ENCODE measurements at places on chromosomes 6 and 20.

DNA sequence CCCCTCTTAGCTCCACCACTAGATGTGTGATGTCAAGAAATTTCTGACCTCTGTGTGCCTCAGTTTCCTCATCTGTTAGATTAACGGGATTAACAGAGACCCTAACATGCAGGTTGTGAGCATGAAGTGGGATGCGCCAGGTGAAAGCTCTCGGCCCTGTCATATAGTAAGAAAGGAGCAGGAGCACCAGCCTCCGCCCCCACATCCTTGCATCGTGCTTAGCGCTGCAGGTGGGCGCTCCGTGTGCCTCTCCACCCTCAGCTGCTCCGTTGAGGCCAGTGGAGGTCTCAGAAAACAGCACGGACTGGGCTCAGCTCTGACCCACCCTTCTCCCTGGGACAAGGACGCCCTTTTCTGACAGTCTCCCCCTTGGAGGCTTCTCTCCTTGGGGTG, 63.4 kb downstream of the TCP11 start:
- DNase-seq = no peak

DNA sequence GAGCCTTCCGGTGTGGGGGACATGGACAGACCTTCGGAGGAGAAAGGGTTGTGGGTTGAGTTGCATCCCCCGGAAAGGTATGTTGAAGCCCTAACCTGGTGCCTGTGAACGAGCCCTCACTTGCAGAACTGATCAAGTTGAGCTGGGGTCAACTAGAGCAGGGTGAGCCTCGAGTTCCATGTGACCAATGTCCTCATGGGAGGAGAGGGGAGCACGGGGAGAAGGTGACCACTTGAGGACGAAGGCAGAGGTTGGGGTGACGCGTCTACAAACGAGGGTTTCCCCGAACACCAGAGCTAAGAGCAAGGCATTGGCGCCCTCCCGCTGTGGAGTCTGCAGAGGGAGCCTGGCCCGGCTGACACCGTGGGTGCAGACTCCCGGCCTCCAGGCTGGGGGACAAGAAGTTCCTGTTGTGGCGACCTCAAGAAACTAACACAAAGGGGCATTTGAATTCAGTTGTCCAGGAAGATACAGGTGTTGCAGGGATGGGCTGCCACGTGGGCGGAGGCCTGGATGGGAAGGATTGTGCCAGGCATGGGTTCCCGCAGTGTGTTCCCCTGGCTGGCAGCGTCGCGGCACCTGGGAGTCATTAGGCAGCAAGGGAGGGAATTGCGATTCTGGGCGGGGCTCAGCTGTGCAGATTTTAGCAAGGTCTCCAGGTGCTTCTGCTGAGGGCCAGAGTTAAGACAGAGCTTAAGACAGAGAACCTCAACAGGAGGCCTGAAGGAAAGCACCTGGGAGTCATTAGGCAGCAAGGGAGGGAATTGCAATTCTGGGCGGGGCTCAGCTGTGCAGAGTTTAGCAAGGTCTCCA, 20.4 kb upstream of the UNC93A start:
- DNase-seq = no peak

DNA sequence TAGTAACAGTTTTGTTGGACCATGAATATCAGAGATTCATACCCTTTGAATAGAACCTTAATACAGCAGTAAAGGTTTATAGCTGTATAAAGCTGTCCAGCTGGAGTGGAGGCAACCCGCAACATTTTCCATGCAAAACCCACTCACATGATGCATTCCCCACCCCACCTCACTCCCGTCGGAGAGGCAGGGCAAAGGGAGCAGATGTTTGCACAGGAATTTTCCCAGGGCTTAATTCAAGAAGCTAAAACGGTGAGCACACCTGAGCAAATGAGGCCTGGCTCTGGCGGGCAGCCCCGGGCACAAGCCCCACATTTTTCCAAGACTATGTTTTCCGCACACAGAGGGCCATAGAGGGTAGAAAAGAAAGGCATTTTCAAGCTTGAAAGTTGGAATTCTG, 191.7 kb downstream of the FOXC1 start:
- no peak for DNase-seq

DNA sequence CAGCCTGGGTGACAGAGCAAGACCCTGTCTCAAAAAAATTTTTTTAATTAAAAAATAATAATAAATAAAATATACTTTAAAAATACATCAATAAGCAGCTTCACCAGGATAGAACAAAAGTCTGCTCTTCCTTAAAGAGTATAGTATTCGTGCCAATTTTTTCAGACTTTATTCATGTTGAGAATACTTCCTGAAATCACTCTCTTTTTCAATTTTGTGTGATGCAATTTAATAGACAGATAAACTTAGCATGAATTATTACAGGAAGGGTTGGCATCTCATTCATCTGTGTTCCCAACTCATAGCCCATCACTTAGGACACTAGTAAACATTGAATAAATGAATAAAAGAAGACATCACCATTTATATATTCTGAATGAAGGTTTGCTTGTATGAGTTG, 52.4 kb downstream of the IPCEF1 start:
- DNase-seq = no peak

DNA sequence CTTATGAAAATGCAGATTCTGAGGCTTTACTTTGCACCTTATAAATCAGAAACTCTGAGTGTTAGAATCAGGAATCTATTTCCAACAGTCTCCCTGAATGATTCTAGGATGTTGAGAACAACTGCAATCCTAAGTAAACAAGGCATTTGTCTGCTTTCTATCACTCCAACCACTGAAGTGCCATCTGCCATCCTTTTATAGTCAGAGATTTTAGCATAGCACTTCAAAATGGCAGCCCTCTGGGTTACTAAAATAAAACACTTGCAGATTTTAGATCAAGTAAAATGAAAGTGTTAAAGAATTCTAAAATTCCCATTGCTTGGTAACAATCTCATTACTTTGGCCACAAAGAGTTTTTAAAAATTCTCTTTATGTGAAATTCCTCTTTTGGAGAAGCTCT, 258.9 kb downstream of the CD109 start:
- no peak for DNase-seq

DNA sequence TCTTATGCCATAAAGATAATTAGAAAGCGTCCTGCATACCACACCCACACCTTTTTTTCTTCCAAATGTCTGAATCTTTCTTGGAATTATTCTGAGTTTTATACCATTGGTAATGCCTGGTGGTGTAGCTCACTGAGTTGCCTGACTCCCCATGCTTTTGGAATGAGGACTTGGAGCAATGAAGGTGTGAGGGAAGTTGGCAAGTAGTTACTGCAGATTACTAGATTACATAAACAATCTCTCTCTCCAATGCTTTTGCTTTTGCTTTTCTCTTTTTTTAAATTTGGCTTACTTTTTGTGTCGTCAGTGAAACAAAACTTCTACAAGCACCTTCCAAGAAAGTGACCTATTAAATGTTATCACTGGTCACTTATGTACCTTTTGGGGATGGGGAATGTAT, 406.1 kb upstream of the SOX4 start:
- DNase-seq = no peak

- DNase-seq = no peak
These were observed 9.9 kb upstream of the CLIC5 start for GRCh38 chr6:46025573-46025972.

DNA sequence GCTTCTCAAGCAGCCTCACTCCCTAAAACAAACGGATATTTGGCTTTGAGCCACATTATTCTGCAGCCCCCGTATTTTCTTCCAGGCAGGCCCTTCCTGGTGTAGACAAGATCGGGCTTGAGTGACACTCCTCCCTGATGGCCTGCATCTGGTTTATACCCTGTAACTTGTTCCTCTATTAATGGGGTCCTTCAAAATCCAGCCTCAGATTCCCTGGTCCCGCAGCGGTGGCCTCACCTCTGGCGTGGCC, 375 bp upstream of the TMEM14C start:
- no peak for DNase-seq

GRCh38 chr6:169165561-169166300, 87.9 kb downstream of the THBS2 start:
- no peak for DNase-seq

DNA sequence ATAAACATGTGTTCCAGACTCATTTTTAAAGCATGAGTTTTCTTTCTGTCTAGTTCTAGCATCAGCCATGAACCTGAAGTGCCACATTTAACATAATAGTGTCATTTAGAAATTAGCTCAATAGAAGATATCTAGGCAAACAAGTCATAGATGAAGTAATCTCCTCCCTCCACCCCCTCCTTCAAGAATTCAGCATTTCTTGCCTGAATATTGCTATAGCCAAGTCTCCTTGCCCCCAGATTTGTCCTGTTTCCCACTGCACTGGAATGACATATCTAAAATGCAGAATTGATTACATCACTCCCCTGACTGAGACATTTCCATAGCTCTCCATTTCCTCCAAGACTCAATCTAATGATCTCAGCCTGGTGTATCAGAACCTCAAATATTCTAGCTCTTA, 134.9 kb upstream of the BACH2 start:
- no peak for DNase-seq

DNA sequence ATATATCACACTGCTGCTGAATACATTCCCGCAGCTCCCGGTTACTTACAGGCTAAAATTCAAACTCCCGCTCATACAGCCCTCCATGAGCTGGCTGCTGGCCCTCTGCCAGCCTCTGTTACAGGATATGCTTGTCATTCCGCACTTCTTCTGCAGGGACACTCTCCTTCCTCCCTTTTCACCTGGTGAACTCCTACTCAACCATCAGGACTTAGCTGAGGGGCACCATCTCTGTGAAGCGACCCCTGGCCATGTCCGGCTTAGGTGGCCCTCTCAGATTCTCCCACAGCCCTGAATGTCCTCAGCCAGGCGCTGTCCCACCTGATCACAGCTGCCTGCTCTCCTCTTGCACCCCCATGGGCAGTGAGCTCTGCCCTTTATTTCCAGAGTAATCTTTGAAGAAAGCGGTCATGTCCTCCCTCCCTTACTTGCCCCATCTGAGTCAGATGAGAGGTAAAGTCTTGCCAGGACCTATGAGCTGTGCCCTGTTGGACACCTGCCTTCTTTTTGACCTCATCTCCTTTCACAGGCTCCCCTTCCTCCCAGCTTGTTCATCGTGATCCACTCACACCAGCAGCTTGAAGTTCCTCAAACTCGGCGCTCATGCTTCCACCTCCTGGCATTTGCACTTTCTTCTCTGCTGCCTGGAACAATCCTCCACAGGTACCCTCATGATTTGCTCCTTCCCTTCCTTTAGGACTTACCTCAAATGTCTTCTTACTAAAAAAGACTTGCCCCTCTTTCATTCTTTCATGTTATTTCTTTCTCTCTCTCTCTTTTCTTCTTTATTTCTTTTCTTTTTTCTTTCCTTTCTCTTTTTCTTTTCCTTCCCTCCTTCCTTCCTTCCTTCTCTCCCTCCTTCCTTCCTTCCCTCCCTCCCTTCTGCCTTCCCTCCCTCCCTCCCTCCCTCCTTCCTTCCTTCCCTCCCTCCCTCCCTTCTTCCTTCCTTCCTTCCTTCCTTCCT, 5.6 kb downstream of the CYP24A1 start:
- no peak for DNase-seq

DNA sequence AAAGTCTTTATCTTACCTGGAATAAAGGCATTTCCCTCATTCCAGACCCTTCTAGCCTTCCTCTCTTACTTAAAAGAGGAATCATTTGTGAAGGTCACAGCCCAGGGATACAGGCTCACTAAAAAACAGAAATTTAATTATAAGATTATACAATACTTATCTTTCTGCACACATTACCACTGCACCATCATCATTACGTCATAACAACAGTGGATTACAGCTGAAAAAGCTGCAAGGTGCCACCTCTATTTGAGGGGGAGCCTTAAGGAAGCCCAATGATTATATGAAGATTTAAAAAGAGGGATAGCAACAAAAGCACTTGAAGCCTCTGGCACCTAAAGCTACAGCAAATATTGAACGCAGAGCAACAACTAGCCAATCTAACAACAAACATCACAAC, 452.9 kb upstream of the EYS start:
- DNase-seq = no peak

DNA sequence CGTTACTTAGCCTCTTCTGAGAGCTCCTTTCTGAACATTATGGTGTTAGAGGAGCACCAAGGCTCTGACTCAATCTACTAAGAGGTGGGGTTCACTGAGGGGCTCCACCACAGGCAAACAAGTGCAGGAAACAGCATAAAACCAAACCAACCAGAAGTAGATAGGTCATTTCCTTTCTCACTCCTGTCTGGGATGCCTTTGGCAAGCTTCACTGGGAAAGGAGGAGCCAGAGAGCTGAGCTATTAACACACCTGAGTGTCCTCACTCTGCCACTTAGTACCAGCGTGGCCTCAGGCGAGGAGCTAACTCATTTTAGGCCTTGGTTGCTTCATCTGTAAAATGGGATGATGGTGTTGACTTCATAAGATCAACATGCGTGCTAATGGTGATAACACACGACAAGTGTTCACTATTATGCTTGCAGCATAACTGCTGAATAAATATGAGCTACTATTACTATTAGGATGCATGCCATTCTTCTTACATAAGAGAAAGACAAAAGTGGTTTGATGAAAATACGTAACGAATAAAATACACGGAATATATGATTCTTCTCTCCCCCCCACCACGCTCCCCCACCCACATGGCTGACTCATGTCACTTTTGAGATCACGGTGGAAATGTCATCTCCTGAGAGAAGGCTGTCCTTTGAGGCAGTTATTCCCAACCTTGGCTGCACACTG, 185.4 kb downstream of the BCAS1 start:
- no peak for DNase-seq

DNA sequence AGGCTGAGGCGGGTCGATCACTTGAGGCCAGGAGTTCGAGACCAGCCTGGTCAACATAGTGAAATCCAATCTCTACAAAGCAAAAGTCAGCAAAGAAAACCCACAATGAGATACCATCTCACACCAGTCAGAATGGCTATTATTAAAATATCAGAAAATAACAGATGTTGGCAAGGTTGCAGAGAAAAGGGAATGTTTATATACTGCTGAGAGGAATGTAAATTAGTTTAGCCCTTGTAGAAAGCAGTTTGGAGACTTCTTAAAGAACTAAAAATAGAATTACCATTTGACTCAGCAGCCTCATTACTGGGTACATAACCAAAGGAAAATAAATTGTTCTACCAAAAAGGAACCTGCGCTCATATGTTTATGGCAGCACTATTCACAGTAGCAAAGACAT, 16.7 kb upstream of the GCM1 start:
- no peak for DNase-seq

DNA sequence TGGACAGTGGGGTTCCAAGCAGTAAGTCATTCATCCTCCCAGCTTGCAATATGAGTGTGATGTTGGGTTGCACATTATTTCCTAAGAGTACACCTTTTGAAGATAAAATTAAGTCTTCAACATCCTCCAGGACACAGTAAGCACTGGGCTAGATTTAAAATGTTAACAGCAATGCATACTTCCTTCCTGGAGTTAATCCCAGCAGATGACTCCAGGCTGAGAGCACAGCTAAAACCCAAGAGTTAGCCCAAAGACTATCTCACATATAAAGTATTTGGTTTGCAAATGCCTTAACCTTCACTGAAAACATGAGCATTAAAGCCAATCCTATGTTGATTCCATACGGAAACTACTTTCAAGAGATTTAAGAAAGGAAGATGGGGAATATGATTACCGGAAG, 69.2 kb downstream of the SLC23A2 start:
- DNase-seq = no peak

- DNase-seq = no peak
These were observed 307.3 kb upstream of the SUPT3H start for GRCh38 chr6:45685076-45685475.

GRCh38 chr6:34298941-34299340, 50.1 kb upstream of the SMIM29 start:
- DNase-seq = no peak

Data from CD4-positive, alpha-beta T cell treated with Interleukin-4 for 1 hour (primary cell).